ENCODE measurements at places on chromosomes 1 and 21.

DNA sequence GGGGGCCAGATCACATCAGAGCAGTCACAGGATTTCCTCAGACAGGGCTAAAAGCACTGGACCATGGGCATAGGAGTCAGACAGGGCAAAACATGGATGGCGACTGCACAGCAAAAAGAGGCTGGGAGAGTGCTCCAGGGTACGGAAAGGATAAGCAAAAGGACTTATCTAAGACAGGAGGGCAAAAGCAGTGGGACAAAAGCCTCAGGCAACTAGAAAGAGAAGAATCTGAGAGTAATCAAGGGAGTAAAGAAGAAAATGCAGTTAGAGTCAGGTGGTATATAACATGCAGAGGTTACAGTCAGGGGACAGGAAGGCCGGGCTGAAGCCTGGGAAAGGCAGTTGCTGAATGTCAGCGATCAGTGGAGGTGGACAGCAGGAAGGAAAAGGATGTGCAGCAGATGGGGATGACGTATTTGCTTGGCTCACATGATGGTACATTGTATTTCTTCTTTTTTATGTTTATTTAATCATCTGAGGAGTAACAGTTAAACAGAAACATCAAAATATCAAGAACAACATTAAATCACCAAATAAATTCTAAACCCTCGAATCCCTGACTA is 63.1 kb upstream of the CNN3 start:
- DNase-seq = no peak

GRCh38 chr1:109399326-109399957 is 1.7 kb upstream of the SORT1 start:
- DNase-seq = no peak

- no peak for DNase-seq
Measured at GRCh38 chr1:84163123-84163931, 19.3 kb downstream of the PRKACB start.

GRCh38 chr1:200627575-200628222 is 7.1 kb upstream of the KIF14 start:
- DNase-seq = no peak

GRCh38 chr1:195278644-195279043 is 1329.6 kb downstream of the KCNT2 start:
- DNase-seq = no peak

- no peak for DNase-seq
Measured at GRCh38 chr1:36023098-36023769, 60.7 kb upstream of the TEKT2 start.

Measured in stimulated activated CD8-positive, alpha-beta memory T cell treated with anti-CD3 and anti-CD28 coated beads, Interleukin-2, amount 100 ng/mL, for 48 hours (primary cell).